ENCODE measurements at places on chromosomes 3 and 15.

DNA sequence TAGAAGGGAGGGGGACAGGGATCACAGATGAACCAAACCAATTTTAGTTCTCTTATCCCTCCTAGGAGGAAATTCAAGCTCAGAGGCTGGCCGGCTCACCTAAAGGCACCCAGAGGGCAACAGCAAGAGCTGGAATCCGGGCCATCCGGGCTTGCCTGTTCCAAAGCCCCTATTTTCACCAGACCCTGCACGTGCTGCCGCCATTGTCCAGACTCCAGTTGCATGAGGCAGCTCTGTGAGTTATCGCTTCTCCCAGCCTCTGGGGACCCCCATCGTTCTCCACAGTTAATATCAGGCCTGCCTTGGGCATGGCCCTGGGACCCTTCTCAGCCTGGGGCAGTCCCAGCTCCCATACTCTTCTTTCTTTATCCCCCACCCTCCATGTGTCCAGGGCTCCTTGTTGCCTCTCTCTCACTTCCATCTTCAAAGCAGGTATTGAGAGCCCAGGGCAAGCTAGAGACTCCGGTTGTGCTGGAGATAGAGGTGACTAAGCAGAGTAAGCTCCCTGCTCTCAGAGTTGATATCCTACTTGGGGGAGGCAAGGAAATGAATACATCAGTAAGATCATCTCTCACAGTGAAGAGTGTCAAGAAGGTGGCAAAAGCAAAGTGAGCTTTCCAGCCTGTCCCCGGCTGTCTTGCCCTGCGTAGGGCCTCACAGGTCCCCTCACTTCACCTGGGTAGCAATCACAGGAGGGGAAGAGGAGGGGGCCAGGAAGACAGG is 322.8 kb downstream of the UACA start:
- DNase-seq: no peak

- DNase-seq: peak; percentile 42
Measured at GRCh38 chr3:98817547-98818041, 54.5 kb downstream of the ST3GAL6 start.

- DNase-seq: no peak
Measured at GRCh38 chr3:56193519-56193918, 274.7 kb downstream of the ERC2 start.

- DNase-seq: peak; percentile 37
Measured at GRCh38 chr3:196712514-196713413, 587 bp downstream of the PIGX start.

DNA sequence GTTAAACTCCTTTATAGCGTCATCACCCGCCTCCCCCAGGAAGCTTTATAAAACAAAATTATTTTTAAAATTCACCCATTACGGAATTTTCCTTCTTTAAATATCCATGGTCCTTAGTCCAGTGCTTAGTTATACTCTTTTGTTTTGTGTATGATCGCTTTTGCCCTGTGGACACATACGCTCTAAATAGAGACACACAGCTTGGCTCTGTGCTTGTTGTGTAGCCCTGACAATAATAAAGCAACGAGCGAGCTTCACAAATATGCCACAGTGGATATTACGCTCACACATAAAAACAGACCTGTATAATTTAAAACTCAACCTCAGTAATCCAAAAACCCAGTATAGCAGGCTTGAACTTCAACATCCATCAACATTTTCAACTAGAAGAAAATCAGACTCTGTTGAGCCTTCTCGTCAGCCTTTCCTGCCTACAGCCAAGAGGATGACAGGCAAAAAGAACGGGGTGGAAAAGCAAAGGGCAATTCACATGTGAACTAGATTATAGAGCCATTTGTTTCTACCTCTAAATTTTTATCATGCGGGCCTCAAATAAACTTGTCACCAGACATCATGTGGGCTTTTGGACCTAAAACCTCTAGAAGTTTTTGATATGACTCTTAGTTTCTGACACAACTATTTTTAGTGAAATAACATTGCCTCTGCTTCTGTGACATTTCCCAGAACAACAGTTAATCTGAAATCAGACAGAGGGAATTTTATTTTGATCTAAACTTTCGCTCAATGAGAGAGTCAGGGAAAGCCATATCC is 89.6 kb upstream of the THBS1 start:
- no peak for DNase-seq

- DNase-seq: peak; percentile 99
Measured at GRCh38 chr3:9946112-9947024, 5.8 kb downstream of the PRRT3 start.

- no peak for DNase-seq
Measured at GRCh38 chr15:40960925-40961324, 7.7 kb downstream of the CHAC1 start.

- no peak for DNase-seq
Measured at GRCh38 chr3:152416808-152417580, 148.3 kb downstream of the MBNL1 start.

- DNase-seq: no peak
Measured at GRCh38 chr3:170421111-170421641, 2.5 kb downstream of the CLDN11 start.

DNA sequence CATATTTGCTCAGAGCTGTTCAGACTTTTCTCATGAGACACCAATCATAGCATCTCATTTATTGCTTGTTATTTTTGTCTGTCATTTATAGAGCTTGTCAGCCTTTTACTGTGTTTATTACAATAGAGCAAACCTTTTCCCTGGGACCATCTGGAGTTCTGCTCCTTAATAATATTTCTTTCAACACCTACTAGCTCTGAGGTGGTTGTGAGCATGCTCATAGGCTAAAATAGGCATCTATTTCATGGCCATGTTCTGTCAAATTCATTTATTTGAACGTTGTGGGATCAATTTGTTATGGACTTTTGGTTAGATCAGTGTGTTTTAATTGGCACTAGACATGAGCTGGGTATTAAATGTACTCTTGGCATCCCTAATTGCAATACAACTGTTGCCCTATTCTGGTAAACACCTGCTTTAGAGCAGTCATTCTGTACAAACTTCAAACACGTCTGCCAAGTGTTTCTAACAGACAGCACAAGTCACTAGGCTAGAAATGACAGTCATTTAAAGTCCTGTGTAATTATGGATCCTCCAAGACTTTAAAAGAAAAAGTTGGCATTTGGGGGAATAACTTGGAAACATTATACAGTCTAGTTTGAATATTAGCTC is 766.3 kb downstream of the ZNF385D start:
- no peak for DNase-seq

All from HuH-7 (cell line).